Germinal center (tissue), 1 donor: ENCODE measurements at places on chromosomes 3 and 15.
A peak's percentile ranks its signal among the peaks of the same experiment; 100 is the strongest.

GRCh38 chr3:101950985-101951733, 101.8 kb downstream of the NFKBIZ start:
- DNase-seq = no peak

DNA sequence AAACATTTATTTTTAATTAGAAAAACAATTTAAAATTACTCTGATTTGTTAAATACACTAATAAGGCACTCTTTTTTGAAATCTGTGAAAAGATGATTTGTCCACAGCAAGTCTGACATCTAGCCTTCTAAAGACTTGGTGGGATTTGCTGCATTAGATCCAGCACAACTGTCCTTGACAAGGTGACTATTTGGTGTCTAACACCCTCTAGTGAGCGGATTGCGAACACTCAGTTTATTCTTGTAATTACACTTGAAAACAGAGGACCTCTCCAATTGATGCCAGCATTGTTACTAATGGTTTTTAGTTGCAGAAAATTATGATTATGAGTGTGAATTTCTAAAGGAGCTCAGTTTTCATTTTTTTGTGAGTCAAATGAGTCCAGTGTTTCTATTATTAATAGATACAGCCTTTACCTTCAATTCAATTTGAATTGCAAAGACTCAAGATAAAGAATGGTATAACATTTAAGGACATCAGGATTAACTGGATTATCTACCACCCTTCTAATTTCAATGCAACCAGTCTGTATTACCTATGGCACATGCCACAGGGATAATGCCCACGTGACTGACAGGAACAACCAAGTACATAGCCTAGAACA, 29.7 kb upstream of the STRIT1 start:
- peak; percentile 66 for DNase-seq

GRCh38 chr3:86984271-86984670, 6.7 kb downstream of the VGLL3 start:
- DNase-seq = no peak

GRCh38 chr3:135337192-135337591, 542.1 kb downstream of the EPHB1 start:
- DNase-seq = no peak

DNA sequence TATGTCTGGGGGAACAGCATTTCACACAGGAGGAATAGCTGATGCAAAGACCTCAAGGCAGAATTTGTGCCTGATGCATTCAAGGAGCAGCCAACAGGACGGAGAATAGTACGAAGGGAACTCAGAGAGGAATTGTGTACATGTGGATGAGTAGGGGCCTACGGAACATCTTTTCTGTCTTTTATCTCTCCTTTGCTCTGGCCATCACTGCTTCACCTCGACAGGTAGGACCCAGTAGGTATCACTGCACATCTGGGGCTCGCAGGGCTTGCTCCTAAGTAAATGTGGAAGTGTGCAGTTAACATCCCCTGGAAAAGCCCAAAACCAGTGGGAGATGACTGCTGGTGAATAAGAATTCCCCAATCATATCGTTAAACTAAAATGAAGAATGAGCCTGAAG, 56.4 kb upstream of the POU1F1 start:
- no peak for DNase-seq

- DNase-seq = no peak
Observed at GRCh38 chr3:155019575-155019974, 60.5 kb upstream of the MME start.

GRCh38 chr3:126142652-126143051, 37.7 kb downstream of the ALDH1L1 start:
- DNase-seq = no peak

DNA sequence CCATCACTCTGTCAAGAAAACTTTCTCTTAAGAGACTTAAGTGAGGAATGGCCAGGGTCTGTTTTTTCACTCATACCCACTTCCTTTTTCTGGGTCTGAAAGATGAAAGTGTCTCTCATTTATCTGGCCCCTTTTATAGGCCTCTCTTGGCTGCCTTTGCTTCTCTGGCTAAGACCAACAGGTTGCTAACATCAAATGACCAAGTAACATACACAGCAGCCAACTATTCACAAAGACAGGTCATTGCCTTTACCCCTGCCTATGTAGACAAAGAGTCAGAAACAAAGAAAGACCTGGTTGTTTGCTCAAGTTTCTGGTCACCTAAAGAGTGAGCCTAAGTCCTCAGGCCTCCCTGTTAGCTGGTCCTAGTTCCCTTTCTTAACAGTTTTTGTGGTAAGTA, 24.0 kb upstream of the CSTA start:
- DNase-seq = no peak

GRCh38 chr3:140456974-140457373, 220.9 kb upstream of the TRIM42 start:
- DNase-seq = no peak

GRCh38 chr3:18098960-18099587, 326.1 kb downstream of the SATB1 start:
- no peak for DNase-seq

DNA sequence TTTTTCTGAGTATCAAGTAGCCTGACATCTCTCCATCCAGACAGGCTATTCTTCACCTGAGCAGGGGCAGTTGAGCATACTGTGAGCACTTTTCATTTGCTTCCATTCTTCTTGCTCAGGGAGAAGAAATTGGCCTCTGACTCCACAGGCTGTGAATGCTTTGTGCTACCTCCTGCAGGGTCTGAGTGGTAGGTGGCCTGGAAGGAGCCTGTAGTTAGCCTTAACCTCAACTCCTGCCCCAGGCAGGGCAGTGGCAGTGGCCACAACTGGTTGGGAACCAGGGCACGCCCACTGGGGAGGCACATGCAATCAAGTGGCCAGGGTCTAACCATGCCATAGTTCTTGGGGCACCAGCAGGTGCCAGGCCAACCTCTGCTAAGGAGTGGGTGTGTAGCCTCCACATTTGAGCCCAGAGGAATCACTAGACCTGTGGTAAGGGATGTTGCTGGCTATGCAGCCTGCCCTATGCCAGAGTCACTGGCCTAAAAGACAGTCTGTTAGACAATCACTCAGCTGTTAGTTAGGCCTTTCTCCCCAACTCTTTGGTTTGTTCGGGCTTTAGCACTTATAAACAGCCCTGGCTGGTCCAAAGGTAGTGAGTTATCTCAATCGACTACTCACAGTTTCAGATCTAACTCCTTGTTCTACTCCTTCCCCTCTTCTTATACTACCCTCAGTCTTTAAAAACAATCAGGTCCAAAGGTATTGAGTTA, 7.4 kb downstream of the C3orf62 start:
- DNase-seq = no peak

- no peak for DNase-seq
Observed at GRCh38 chr15:51224428-51224827, 114.0 kb downstream of the CYP19A1 start.

GRCh38 chr15:100913961-100914360, 5.2 kb upstream of the LRRK1 start:
- no peak for DNase-seq

DNA sequence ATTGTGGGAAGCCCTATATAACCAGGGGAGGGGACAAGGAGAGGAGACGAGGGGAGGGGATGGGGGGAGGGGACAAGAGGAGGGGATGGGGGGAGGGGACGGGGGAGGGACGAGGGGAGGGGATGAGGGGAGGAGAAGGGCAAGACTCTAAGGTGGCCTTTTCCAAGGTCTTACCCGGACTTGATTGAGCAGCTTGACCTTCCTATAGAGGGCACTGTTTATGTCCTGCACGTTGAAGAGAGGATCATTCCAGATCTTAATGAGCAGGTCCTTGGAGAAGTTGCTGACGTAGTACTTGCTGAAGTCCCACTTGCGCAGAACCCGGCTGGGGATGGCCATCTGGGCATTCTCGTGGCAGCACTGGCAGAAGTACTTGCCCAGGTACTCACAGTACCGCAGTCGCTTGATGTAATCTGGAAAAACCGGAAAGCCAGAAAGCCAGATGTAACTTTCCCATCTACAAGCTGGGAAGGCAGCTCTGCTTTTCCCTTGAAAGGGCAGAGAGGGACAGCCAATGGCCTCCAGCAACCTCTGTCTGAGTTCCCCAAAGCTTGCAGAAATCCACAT, 55.7 kb downstream of the RUBCN start:
- no peak for DNase-seq

- DNase-seq = no peak
Observed at GRCh38 chr15:80989081-80989517, 520 bp downstream of the MESD start.

GRCh38 chr15:98844261-98844660, 163.3 kb downstream of the PGPEP1L start:
- no peak for DNase-seq

DNA sequence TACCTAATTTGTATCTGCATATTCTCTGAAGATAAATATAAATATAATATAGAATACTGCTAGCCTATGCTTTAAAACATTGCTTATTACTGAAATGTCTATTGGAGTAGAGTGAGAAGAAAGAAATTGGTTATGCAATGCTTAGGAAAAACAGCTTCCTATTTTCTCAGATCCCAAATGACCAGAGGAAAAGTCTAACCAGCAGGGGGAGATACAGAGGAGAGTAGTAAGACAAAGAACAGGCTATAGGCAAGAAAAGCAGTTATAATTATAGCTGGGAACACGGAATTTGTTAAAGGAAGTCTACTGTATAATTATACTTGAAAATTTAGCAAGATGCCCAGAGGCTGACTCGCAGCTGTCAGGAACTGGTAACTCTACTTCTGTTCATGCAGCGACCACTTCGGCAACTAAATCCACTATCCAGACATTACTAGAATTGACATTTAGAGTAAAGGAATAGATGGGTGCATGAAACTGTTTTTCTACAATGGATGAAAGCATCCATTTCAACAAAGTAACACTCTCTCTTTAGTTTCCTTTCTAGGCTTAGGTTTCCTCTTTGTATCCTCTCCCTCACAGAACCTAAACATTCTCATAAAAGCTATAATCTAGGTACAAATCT, 97.2 kb downstream of the TBC1D5 start:
- peak; percentile 11 for DNase-seq

GRCh38 chr15:98428253-98428989, 219.9 kb upstream of the IGF1R start:
- peak; percentile 73 for DNase-seq

DNA sequence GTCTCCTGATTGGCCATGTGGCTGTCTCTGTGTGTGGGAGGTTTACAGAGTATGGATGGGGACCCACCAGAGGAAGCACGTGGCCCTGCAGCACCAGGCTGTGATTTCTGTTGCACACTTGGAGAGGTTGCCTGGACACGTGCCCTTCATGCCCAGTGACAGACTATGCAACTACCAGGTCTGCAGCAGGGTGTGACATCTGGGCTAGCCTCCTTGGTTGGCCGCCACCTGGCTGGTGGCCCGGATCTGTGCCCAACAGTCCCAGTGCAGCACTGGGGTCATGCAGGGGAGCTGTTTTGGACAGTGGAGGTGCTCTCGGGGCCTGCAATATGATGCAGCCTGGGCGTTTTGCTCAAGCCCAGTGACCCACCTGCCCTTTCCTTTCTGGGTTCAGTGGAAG, 212.5 kb downstream of the UBE3A start:
- no peak for DNase-seq

- no peak for DNase-seq
Observed at GRCh38 chr3:99466331-99466730, 172.1 kb upstream of the COL8A1 start.

DNA sequence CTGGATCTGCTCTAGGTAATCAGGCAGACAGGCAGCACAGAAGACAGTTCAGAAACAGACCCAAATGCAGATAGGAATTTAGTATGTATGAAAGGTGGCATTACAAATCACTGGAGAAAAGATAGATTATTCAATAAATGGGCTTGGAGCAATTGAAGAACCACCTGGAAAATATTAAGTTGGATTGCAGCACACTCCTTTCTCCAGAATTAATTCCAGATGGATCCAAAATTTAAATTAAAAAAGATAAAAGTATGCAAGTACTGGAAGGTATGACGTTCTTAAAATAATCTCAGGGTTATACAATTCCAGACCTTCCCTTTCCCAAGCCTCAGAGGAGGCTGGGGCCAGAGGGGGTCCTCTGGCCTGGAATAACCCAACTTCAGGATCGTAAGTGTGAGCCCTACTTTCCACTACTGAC, 32.5 kb downstream of the HRH1 start:
- DNase-seq = no peak

GRCh38 chr15:88802991-88803240, 320 bp upstream of the ACAN start:
- DNase-seq = no peak

GRCh38 chr3:30914696-30915095, 20.2 kb upstream of the GADL1 start:
- no peak for DNase-seq

DNA sequence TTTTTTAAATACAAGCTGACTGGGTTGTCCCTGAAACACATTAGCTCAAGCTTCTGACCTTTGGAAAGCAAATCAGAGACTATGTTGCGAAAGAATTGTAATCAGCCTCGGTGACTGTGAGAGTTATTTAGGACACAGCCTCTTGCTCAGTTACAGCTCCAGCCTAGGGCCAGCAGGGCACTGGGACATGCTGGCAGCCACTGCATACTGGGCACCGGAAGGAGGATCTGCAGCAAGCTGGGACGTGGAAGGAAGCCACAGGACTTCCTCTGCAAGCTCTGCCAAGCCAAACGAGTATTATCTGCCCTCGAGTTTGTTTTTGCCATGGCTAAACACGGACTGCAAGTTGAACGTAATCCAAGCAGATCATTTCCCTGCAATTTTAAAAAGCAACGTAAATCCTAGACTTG, 24.4 kb upstream of the COPG1 start:
- DNase-seq = no peak

DNA sequence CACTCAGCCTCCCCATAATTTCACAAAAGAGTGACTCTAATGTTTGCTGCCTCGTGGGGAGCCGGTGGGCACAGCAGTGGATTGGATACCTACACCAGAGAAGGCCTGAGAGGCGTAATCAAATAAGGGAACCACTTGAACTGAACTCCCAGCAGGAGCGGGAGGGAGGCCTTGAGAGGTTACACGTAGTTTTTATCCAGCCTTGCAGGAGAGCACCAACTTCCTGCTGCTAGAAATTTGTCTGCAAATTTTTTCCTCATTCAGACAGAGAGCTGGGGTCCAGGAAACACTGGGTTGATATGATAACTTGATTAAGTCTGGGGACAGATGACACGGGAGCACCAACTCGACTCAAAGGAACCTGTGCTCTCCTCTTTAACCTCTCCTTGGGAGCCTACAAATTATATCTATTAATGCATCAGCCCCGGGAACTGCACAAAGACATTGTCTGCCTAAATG, 69.8 kb downstream of the HES1 start:
- DNase-seq = no peak

DNA sequence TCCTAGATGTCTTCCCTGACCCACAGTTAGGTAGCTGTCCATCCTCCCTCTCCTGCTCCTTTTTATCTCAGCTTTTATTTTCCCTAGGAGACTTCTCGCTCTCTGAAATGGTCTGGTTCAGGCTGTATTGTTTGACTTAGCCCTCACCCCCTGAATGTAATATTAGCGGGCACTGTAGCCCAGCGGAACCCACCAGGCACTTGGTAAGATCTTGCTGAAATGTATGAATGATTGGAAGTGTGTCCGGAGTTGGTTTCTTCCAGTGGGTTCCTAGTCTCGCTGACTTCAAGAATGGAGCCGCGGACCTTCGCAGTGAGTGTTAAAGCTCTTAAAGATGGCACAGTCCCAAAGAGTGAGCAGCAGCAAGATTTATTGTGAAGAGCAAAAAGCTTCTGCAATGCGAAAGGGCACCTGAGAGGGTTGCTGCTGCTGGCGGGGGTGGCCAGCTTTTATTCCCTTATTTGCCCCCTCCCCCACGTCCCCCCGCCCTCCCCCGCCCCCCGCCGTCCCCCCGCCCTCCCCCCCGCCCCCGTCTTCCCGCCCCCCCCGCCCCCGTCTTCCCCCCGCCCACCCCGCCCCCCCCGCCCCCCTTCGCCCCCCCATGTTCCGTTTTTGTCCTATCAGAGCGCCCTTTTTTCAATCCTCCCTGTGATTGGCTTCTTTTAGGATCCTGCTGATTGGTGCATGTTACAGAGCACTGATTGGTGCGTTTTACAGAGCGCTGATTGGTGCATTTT, 694 bp upstream of the EEFSEC start:
- DNase-seq = no peak

- no peak for DNase-seq
Observed at GRCh38 chr15:73295630-73296286, 73.0 kb downstream of the HCN4 start.
